Activated T-helper 2 cell treated with anti-CD3 and anti-CD28 coated beads, Interferon-gamma antibody, Interleukin-2, Interleukin-4, amounts not matched to agents 10 μg/mL and 5 μg/mL and 100 μg/mL, durations not matched to agents 14 hours and 24 hours and 36 hours (primary cell): ENCODE measurements at places on chromosomes 5 and 9. TPM values are rescaled to one million over a fixed set of nuclear protein-coding genes. Genes with fewer than 3 reads are reported as not detected.

DNA sequence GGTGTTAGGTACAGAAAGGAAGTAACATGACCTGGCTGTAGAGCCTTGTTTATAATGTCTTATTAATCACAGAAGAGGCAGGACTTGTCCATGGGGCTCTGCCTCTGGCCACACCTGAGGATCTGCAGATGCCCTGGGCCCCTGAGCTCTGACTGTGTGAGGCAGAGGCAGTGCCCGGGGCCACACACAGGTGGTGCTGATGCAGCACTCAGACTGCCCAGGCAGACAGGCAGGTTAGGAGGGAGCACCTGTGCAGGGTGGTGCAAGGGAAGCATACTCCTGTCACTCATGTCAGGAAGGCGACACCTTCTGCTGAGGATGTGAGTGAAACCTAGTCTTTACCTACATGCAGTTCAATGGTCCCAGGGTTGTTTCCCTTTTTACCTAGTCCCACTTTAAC is 88.7 kb downstream of the CFAP90 start:
- DNase-seq: no peak

- DNase-seq: no peak
These were observed 1.2 kb downstream of the FNBP1 start for GRCh38 chr9:130041648-130042405.

DNA sequence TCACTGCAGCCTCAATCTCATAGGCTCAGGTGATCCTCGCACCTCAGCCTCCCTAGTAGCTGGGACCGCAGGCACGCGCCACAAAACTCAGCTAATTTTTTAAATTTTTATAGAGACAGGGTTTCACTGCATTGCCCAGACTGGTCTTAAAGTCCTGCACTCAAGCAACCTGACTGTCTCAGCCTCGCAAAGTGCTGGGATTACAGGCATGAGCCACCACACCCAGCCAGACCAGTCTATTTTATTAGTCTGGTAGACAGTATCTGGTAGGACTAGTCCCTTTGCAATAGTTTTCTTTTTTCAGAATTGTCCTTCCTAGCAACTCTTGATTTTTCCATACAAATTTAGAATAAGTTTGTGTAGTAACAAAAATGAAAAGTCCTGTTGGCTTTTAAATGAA is 14.1 kb upstream of the GPR150 start:
- no peak for DNase-seq

CNTLN gene
- total RNA-seq: 1.6 and 1.8 TPM in 2 replicates
